ENCODE measurements at places on chromosomes 5 and 9.

- DNase-seq = peak; percentile 91
Observed at GRCh38 chr5:59587489-59588337, 305.8 kb downstream of the PDE4D start.

- no peak for DNase-seq
Observed at GRCh38 chr9:69155341-69156030, 18.6 kb upstream of the TJP2 start.

GRCh38 chr5:124111886-124112285 is 599.9 kb downstream of the CSNK1G3 start:
- no peak for DNase-seq

- peak; percentile 18 for DNase-seq
Observed at GRCh38 chr5:10460252-10460906, 18.7 kb downstream of the ROPN1L start.

GRCh38 chr9:8096091-8096490 is 296.5 kb upstream of the DMAC1 start:
- DNase-seq = no peak

GRCh38 chr9:130089141-130089540 is 35.4 kb downstream of the GPR107 start:
- no peak for DNase-seq

DNA sequence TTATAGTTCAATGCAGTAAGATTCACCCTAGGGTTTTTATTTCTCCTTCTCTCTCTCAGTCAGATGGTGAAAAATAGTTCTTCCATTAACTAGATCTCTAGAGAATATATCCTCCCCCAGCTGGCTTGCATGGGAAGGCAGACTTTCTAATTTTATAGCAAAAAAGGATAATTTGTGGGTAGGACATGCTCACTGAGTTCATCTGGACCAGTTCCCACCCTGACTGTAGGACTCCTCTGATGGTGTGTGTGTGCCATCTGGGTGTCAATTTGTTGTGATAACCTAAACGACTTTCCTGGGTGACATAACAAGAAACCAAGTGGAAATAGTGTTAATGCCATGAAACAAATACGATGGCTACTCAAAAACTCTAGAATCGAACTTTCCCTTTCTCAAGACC is 44.9 kb downstream of the APBA1 start:
- DNase-seq = no peak

GRCh38 chr5:52342361-52342760 is 445.4 kb upstream of the ITGA1 start:
- DNase-seq = no peak

DNA sequence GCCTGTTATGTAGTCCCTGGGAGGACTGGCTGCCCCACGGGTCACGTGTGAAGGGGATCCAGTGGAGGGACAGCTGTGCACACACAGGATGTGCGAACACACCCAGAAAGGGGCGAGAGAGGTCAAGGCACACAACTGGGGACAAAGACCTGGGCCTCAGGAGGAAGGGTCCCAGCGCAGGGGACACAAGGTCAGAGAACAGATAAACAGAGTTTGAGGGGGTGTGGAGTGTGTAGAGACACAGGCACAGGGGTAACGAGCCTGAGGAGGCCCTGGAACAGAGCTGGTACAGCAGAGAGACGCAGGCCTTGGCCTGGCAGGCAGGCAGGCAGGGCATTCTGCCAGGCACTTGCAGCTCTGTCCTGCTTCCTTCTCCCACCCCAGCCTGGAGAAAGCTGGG is 14.8 kb upstream of the PSMD5 start:
- no peak for DNase-seq

DNA sequence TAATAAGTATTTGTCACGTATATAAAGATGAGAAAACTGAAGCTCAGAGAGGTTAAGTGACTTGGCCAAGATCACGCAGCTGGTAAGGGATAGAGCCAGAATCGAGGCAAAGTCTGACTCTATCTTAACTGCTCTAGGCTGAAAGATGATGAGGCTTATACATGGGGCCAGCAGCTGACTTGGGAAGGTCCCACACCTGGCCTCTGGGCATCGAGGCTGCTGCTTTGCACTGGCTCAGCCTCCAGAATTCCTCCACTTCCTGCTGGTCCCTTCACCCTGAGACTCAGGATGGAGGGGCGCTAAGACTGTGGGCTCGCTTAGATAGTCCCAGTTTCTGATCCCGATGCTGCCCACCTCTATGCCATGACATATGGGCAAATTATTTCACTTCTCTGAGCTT is 35.2 kb downstream of the CAMK2A start:
- DNase-seq = no peak

DNA sequence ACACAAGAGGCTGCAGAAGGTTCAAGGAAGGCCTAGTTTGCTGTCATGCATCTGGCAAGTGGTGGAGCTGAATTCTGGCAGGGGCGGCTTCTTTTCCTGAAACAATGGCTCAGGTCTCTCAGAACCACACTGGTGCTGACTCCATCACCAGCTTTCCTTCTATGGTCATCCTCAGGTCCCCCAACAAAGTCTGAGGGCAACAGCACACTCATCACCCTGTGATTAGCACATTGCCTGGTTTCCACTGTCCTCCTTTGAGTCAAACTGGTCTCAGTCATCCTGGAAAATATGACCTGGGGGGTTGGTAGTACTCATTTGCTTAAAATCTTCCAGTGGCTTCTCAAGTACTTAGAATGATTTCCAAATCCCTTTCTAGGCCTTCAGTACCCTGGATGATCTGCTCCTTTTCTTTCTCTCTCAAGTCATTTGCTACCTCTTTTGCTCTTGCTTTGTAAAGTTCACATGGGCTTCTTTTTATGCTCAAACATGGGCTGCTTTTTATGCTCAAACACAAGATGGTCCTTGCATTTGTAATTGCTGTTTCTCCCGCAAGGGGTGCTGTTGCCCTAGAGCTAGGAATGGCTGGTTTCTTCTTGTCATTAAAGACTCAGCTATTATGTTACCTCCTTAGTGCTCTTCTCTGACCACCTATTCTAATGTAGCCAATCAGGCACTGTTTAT is 144.9 kb downstream of the ALDH1A1 start:
- no peak for DNase-seq

- DNase-seq = no peak
Observed at GRCh38 chr5:159897786-159898393, 18.4 kb upstream of the ADRA1B start.

DNA sequence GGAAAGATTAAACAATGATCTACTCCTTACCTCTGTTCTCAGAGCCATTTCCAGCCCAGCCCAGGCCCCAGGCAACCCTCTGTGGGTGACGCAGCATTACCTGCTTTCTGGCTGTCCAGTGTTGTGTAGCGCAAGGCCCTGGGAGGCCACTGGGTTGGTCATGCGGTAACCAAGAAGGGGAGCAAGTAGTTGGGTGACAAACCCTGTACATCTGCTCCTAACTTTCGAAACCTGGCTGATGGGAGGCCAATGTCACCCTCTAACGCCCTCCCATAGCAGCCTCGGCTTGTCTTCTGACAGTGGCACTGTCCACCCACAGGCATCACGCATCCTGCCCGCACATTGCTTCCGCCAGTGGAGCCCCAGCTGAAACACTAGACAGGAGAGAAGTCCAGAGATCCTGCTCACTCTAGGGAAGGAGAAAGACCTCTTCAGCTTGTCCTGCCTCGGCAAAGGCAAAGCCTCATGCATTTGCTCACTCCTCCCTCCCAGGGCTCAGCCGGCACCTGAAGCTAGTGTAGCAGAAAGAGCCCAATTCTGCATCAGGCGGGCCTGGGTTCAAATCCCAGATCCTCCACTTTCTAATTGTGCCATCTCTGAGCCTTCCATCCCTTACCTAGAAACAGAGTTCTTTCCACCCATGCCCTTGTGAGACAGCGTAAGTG is 94.6 kb downstream of the ADAMTS2 start:
- no peak for DNase-seq

- DNase-seq = no peak
Observed at GRCh38 chr9:73143711-73144328, 7.8 kb upstream of the ANXA1 start.

DNA sequence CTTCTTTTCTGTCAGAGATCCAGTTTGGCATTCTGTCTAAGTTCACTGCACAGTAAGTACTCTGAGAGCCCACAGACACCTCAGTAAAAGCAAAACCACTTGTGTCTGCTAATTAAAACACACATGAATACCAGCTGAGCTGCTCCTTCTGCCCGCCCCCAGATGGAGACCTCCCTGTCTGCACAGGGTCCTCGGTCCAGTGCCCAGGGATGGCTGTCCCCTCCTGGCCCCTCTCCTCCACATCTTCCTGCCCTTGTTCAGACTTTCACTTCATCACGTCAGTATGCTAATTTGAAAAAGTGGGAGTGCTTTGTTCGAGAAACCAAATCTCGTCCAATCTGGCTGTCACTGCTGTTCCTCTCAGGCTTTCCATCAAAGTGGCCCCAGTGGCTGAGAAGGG is 43.5 kb downstream of the LIX1 start:
- peak; percentile 39 for DNase-seq

- DNase-seq = peak; percentile 58
Observed at GRCh38 chr5:56070851-56071465, 76.2 kb upstream of the IL6ST start.

- DNase-seq = no peak
Observed at GRCh38 chr5:115484368-115484767, 60.2 kb downstream of the FEM1C start.

DNA sequence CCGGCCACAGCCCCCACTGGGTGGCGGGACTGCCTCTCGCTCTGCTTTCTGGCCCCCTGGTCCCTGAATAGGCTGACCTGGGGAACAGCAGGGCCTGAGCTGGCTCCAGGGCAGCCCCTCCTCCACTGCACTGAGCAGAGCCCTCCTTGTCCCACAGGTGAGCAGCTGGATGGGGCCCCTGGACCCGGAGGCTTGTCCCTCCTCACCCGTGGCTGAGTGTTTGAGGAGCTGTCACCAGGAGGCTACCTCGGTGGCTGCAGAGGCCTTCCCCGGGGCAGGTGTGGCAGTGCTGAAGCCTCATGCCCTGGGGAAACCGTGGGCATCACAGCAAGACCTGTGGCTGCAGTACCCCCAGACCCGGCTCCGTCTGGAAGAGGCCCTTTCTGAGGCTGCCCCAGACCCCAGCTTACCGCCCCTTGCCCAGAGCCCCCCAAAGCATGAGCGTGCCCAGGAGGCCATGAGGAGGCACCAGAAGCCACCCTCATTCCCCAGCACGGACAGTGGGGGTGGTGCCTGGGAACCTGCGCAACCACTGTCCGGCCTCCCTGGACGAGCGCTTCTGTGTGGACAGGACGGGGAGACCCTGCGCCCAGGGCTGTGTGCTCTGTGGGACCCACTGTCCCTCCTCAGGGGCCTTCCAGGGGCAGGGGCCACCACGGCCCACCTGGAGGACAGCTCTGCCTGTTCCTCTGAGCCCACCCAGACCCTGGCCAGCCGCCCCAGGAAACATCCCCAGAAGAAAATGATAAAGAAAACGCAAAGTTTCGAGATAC is 28.5 kb upstream of the LRRC14B start:
- DNase-seq = no peak

DNA sequence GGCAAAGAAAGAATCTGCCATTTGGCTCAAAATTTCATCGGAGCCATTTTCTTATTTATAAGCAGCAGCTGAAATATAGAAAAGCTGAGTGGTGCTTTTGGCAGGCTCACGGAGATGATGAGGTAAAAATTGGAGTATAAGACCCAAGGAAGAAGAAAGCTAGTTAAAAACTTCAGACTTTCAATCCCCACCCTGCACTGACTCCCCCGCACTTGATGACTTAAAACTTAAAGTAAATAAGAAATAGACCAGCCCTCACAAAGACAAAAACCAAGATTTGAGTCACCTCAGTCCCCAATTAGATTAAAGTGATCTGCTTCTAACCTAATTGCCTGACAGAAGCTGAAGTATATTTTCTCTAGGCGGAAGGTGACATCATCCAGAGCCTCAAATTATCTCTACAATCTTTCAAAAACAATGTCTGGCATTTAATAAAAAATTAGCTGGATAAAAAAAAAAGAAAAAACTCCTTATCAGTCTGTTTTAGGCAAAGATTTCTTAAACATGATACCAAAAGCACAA is 124.0 kb upstream of the PJA2 start:
- DNase-seq = no peak

- DNase-seq = no peak
Observed at GRCh38 chr5:78550891-78551290, 97.7 kb downstream of the LHFPL2 start.

GRCh38 chr9:12464910-12465512 is 228.2 kb upstream of the TYRP1 start:
- peak; percentile 34 for DNase-seq

All from pons (tissue), 1 donor.